ENCODE measurements at places on chromosomes 2 and 18. TPM values are rescaled to one million over a fixed set of nuclear protein-coding genes. Genes with fewer than 3 reads are reported as not detected.

Gene C2orf78
- not detected for total RNA-seq

Gene ARL5A
- 39.6 TPM for total RNA-seq

Gene RFTN2
- total RNA-seq, result not detected

Gene DNER
- not detected for total RNA-seq

Gene TGFA
- total RNA-seq, result 0.05 TPM

Gene GKN2
- not detected for total RNA-seq

Gene TUBB6
- total RNA-seq, result 15.9 TPM

Gene SULT1C2
- total RNA-seq, result not detected

Gene DAW1
- not detected for total RNA-seq

Gene ERICH2
- total RNA-seq, result not detected

Gene HPCAL1
- total RNA-seq, result 47.5 TPM

Gene C2orf15
- total RNA-seq, result 0.20 TPM

Gene DTNB
- total RNA-seq, result 28.9 TPM

Gene YWHAQ
- 217 TPM for total RNA-seq

Gene PKDCC
- total RNA-seq, result not detected

Gene TYMS
- 213 TPM for total RNA-seq

Gene SH2D6
- 0.83 TPM for total RNA-seq

Gene UGT1A8
- total RNA-seq, result not detected

Gene TBR1
- 0.05 TPM for total RNA-seq

Gene UGP2
- total RNA-seq, result 111 TPM

Gene GPR155
- 19.2 TPM for total RNA-seq

Gene GRB14
- total RNA-seq, result not detected

Gene SLC5A6
- total RNA-seq, result 46.8 TPM

Gene AP1S3
- 9.8 TPM for total RNA-seq

Gene MRO
- total RNA-seq, result not detected

Gene SERPINB7
- total RNA-seq, result not detected

Gene ITGB6
- total RNA-seq, result not detected

Gene AMER3
- total RNA-seq, result not detected

Gene VPS4B
- 86.6 TPM for total RNA-seq

Gene TOGARAM2
- 6.4 TPM for total RNA-seq

Gene SNRPD1
- 76.9 TPM for total RNA-seq

Gene NMUR1
- 1.4 TPM for total RNA-seq

Gene C2orf80
- not detected for total RNA-seq

Gene GKN1
- total RNA-seq, result not detected

Gene ATAD2B
- 28.8 TPM for total RNA-seq

Gene RPE
- 46.5 TPM for total RNA-seq

Gene UNC80
- total RNA-seq, result not detected

Gene MARS2
- 14.7 TPM for total RNA-seq

Gene DSG1
- not detected for total RNA-seq

Gene DQX1
- total RNA-seq, result 0.56 TPM

Gene POTEI
- total RNA-seq, result not detected

Gene TEX44
- not detected for total RNA-seq

Gene HOXD12
- total RNA-seq, result not detected

Gene SCN1A
- not detected for total RNA-seq

Gene CDK15
- not detected for total RNA-seq

Gene DES
- not detected for total RNA-seq

Gene EIF2B4
- total RNA-seq, result 48.7 TPM

Gene IL1RL2
- not detected for total RNA-seq

Gene MYL1
- total RNA-seq, result not detected

Gene REG1B
- not detected for total RNA-seq

Gene SLC5A7
- not detected for total RNA-seq

Gene ERBB4
- not detected for total RNA-seq

Gene CROCC2
- total RNA-seq, result not detected

Gene CPO
- not detected for total RNA-seq

Gene MYCN
- total RNA-seq, result not detected

Gene MAP2
- not detected for total RNA-seq
